Left kidney (tissue), 8 donors: ENCODE measurements at places on chromosomes 11 and 22. TPM values are rescaled to one million over a fixed set of nuclear protein-coding genes. Genes with fewer than 3 reads are reported as not detected.

The MYRF gene
- polyA plus RNA-seq: 23.1 TPM

The STARD10 gene
- polyA plus RNA-seq: 66.4 TPM

The HBG1 gene
- polyA plus RNA-seq: 313 TPM

The CHKB gene
- 112 TPM for polyA plus RNA-seq

GRCh38 chr11:17976651-17977050 is 36.2 kb downstream of the SERGEF start:
- DNase-seq: no peak

- DNase-seq: no peak
Observed at GRCh38 chr11:6654281-6655019, 1.2 kb downstream of the DCHS1 start.

- DNase-seq: no peak
Observed at GRCh38 chr11:48000432-48000831, 20.1 kb downstream of the PTPRJ start.

DNA sequence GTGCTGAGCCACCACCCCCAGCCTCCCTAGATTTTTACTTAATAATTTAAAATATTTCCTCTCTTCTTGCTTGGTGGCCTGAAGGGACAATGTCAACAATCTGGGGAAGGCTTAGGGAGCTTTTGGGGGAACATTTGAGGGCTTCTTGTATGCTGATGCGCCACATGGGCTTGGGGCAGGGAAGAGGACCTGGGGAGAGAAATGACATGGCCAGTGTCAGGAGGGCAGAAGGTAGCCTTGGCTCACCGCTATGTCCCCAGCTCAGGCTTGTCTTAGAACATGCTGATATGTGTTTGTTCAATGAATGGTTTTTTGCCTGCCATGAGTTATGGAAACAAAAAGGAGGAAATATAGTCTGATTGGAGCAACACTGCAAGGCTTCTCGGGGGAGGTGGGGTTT is 51.6 kb downstream of the ST14 start:
- no peak for DNase-seq
